NCI-H2171 (cell line): ENCODE measurements at places on chromosomes 3 and 15.

- no peak for DNase-seq
Observed at GRCh38 chr3:139302084-139302800, 41.6 kb upstream of the MRPS22 start.

DNA sequence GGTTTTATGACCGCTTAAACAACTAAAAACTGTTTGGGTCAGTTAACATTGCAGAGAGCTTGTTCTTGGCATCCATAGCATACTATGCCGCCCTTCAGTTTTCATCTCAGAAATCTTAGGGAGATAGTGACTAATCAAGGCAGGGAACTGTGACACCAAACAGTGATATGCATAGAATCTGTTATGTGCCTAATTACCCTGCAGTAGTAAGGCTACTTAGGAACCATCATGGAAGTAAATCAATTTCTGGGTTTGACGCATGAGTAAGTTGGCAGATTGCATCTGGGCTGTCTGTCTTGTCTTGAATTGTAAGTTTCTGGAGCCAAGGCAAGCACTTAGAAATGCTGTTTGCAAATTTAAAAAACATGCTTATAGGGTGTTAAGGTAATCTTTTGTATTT, 22.5 kb downstream of the KCTD6 start:
- DNase-seq: no peak

- no peak for DNase-seq
Observed at GRCh38 chr3:155465664-155466063, 172.2 kb upstream of the STRIT1 start.

GRCh38 chr3:77084511-77084910, 44.6 kb downstream of the ROBO2 start:
- no peak for DNase-seq

DNA sequence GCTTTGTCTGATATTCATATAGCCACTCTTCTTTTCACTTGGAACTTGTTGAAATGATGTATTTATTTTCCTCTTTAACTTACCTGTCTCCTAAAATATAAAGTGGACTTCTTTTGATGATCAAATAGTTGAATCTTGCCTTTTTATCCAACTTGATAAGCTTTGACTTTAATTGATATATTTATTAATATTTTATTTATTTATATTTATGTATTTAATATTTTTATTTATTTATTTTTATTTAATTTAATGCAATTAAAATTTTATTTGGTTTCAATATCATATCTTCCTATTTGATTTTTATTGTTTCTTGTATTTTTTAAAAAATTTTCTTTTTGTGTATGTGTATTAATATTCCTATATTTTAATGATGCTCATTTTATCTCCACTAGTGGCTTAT, 555.1 kb upstream of the EPHA6 start:
- no peak for DNase-seq

GRCh38 chr15:57218826-57219576, 157.3 kb upstream of the CGNL1 start:
- peak; percentile 82 for DNase-seq

DNA sequence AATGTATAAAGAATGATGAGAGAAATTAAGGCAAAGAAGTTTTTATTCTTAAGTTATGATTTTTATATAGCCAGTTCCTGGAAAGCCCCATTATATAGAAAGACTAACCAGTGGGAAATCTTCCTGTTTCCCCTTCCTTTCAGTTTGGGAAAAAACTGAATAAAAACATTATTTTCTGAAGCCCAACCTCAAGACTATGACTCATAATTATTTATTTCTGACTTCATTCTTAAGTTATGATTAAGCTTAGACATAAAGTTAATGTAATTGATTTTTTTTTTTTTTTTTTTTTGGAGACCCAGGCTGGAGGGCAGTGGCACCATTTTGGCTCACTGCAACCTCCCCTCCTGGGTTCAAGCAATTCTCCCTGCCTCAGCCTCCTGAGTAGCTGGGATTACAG, 55.8 kb downstream of the TRPC1 start:
- no peak for DNase-seq

- peak; percentile 80 for DNase-seq
Observed at GRCh38 chr15:39976291-39977274, 42.7 kb downstream of the EIF2AK4 start.

DNA sequence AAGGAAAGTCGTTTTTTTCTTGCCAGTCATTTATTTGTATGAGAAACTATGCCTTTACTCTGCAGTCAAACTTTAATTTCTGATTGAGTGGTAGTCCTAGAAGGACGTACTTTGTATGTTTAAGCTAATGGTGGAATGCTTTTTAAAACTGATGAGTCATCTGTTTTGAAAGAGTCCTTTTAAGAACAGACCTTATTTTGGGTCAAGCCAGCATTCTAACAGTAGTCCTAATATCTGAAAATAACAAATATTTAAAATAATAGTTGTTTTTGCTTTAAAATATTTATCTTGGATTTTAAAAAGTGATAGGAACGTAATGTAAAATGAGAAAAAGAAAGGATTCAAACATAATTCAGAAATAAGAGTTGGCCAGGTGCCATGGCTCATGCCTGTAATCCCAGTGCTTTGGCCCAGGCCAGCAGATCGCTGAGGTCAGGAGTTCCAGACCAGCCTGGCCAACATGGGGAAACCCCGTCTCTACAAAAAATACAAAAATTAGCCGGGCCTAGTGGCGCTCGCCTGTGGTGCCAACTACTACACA, 1.3 kb upstream of the LRRC58 start:
- no peak for DNase-seq

GRCh38 chr3:22798461-22798860, 404.7 kb upstream of the UBE2E2 start:
- no peak for DNase-seq

GRCh38 chr3:5086708-5087107, 35.4 kb upstream of the ARL8B start:
- DNase-seq: no peak

DNA sequence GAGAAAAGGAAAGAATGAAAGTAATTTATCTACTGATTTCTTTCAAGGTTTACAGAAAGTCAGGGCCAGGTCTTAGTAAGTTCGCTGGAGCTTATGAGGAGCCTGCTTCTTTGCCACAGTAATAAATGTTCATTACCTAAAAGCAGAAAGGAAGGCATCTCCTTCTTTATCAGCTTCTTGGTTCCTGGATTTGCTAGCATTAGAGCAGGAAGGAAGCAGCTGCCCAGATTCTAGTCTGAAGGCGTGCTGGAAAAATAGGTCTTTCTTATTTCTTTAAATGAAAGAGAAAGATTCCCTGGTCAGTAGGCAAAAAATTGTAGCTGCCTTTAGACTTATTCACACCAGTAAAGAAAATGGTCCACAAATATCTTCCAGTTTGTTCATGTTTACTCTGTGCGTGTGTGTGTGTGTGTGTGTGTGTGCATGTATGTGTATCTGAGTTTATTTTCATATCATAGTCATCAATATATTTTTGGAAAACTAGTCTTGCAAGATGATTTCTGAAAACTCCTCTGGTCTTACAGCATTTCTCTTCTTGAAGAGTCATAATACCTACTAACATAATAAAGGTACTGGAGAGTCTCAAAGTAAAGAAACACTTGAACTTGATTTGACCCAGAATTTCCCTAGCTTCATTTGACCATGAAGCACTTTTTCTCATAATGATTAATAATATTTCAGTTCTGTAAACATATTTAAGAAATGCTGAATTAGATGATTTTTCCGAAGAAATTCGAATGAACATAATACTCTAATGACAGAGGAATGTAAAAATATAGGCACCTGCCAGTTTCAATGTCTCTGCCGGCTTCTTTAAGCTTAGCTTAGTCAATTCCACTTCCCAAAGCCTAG, 255.3 kb upstream of the ZPLD1 start:
- DNase-seq: no peak

DNA sequence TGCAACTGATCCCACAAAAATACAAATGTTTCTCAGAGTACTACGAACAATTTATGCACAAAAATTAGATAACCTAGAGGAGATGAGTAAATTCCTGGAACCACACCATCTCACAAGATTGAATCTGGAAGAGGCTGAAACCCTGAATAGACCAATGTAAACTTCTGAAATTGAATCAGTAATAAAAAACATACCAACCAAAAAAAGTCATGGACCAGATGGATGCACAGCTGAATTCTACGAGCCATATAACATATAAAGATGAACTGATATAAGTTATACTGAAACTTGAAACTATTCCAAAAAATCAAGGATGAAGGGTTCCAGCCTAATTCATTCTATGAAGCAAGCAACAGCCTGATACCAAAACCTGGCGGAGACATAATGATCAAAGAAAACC, 336.3 kb downstream of the PYDC2 start:
- no peak for DNase-seq

DNA sequence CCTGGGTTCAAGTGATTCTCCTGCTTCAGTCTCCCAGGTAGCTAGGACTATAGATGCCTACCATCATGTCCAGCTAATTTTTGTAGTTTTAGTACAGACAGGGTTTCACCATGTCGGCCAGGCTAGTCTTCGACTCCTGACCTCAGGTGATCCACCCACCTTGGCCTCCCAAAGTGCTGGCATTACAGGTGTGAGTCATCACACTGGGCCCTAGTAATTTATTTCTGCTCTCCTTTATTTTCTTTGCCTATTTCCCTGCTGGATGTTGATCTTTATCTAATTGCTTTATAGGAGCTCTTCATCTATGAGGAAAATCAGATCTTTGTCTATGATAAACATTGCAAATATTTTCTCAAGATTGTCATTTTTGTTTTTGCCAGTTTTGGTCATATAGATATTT, 31.7 kb downstream of the UQCC5 start:
- no peak for DNase-seq

- no peak for DNase-seq
Observed at GRCh38 chr3:30492322-30493192, 113.8 kb upstream of the TGFBR2 start.

DNA sequence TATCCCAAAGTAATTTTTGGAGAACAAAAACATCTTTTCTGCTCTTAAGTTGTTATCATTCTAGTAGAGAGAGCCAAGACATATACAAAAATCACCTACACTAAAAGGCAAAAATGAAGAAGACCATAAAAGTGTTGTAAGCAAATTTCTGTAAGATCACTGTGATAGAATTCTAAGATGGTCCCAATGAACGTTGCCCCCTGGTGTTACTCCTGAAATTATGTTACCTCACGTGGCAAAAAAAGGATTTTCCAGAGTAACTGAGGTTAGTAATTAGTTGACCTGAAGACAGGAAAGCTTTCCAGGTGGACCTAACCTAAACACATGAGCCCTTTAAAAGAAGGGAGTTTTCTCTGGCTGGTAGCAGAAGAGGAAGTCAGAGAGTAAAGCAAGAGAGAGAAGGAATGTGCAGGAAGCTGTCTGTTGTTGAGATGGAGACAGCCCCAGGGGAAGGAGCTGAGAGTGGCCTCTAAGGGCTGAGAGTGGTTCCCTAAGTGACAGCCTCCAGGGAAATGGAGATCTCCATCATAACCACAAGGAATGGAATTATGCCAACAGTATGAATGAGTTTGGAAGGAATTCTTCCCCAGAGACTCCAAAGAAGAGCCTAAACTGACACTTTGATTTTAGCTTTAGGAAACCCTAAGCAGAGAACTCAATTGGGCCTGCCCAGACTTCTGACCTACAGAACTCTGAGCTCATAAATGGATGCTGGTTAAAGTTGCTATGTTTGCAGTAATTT, 205.9 kb downstream of the CD47 start:
- DNase-seq: peak; percentile 64

DNA sequence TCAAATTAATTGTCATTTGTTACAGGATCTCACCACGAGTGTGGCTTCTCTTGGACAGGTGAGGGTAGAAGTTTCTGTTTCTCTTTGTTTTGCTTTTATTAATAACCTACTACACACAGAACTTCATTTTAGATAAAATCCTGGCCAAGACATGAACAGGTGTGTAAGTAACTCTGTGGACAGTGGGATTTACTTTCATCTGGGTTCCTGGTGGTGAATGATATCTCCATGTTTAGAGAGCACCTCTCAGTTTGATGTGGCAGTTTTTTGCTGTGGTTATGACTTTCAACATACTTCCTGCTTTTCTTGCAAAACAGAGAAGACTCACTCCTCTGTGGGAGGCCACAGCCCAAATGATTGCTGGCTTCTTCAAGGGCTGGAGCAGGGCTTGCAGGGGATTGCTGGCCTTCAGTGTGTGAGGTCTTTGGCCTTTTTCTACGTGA, 71.1 kb upstream of the XCR1 start:
- no peak for DNase-seq

GRCh38 chr15:52822475-52822874, 32.3 kb upstream of the ONECUT1 start:
- no peak for DNase-seq

DNA sequence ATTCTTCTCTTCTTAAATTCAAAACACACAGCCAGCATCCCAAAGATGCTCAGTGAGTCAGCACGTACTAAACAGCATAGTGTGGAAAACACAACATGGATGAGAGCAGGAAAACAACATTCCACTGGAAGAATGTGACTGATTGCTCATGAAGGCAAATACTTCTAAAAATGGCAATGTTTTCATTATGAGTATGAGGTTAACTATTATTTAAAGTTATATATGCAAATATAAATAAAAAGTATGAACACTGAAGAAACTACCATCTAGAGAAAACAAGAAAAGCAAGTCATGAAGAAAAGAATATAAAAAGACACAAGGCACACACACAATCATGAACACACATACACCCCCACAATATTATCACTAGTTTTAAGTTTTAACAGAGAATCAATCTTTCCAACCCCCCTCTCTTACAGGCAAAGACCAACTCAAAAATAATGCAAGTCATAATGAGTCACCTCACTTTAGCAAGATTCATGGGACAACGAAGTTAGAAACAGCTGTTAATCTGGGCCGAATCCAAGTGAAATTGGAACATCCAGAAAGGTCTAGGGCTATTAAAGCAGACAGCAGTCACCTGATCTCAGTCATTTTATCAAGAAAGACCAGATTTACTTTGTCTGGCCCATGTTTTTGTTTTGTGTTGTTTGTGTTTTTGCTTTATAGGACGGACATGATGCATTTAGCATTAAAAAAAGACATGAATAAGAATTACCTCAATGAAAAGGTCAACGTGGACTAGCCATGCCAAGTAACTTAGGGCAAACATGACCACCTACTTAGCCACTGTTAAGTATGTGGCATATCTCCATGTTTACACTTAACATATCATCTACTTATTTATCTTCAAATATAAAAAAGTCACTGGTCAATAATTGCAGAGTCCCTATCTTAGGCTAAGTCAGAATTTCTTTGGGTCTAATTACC, 18.1 kb downstream of the GBE1 start:
- no peak for DNase-seq

- no peak for DNase-seq
Observed at GRCh38 chr3:15959434-15959811, 161.6 kb upstream of the ANKRD28 start.

GRCh38 chr15:56628893-56629532, 104.3 kb downstream of the ZNF280D start:
- DNase-seq: no peak

GRCh38 chr15:62672268-62672667, 370.3 kb upstream of the TPM1 start:
- DNase-seq: no peak

DNA sequence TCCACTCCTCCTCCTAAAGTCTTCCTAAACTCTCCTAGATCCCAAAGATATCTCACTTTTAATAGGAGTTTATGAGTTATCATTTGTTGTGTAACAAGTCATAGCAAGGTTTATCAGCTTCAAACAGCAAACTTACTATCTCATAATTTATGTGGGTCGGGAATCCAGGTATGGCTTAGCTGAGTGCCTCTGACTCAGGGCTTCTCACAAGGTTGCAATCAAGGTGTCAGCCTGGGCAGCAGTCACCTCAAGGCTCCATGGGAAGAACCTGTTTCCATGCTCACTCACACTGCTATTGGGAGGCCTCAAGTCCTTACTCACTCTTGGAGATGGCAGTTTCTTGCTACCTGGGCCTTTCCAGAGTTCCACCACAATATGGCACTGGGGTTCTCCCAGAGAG, 889.8 kb downstream of the MCTP2 start:
- no peak for DNase-seq
